ENCODE measurements at places on chromosomes 11 and 22.

- DNase-seq = no peak
Observed at GRCh38 chr11:12110714-12111548, 541 bp downstream of the MICAL2 start.

- DNase-seq = no peak
Observed at GRCh38 chr11:96961931-96962330, 572.1 kb downstream of the JRKL start.

DNA sequence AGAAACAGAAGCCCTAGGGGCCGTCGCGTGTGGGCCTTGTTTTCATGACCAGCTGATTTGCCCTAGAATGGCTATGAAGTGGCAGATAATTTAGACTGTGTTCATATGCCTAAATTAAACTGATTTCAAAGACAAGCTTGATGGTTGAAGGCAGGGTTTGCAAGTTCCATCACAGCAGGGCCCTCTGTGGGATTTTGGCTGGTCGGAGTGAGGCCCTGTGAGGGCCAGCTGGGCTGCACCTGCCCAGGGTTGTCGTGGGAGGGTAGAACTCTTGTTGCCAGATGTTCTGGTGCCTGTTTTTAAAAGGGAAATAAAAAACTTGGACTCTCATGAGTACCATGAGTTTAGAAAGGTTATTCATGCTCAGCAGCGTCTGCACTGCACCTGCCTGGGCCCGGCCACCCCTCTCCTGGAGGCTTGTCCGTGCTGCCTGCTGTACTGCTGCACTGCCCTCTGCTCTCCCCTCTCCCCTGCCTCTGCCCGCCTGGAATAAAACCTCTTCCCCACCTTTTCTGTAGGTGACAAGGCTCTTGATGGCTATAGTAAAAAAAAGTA lies 44.1 kb downstream of the AP2A2 start:
- DNase-seq = no peak

DNA sequence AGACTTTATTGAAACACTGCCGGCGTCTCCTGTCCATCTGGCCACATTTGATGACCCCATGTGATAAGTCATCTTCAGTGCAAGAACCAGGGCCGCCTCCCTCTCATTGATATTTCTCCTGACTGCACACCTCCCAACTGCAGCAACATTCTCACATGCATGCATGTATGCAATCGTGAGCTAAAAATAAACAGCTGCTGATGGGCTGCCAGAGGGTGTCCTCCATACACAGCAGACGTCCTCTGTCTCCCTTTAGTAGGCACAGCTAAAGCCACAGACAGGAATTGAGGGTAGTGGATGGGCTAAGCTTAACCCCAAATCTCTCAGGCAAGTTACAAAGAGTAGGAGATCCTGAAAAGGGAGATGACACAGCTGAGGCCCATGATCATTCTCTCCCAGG lies 106.7 kb upstream of the HSD17B12 start:
- DNase-seq = no peak

DNA sequence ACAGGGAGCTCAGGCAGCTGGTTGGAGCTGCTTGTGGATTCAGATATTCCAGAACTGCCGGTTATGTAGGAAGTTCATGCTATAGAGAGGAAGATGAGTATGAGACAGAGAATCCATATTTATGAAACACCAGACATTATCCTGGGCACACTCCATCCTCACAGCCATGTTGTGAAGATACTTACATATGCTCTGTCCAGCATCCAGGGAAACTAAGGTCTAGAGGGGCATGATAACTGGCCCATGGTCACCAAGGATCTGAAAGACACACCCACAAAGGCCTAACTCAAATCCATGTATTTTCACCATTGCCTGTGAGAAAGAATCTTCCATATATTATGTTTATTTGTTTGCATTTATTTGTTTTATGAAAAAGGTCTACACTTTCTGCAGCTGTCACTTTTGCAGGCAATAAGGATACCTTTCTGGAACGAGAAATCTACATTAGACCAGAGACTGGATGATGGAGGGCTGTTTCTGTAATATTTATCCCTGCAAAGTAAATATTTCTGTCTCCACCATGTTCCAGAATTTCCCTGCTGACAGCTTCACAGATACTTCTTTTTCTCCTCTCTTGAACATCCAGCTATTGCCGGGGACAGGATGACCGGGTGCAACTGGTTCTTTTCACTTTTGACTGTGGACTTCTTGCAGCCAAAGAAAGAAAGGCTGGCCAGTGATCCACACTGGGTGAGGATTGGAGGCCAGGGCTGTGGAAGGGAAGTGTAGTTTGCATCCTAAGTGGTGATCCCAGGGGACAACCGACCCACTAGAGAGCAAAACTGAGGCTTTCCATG lies 145.9 kb upstream of the NAV2 start:
- DNase-seq = no peak

GRCh38 chr11:79956061-79956460 lies 515.2 kb upstream of the TENM4 start:
- DNase-seq = no peak

GRCh38 chr11:111019451-111019850 lies 226.1 kb upstream of the POU2AF2 start:
- DNase-seq = no peak

DNA sequence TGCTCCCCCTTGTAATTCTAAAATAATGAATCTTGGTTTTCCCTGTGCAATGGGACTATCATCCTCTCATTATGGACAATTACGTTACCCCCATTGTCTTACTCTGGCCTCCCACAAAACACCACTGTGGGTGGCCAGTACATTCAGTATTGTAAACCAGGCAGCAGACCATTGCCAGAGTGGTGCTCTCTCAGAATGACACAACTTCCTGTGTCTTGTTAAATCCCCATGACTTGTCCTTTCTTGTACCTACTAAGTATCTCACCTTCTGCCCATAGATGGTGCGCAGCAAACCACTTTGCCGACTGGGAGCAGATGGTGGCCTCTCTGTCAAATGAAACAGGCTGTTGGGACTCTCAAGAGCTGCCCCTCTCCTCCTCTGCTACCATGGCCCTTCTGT lies 287.1 kb upstream of the RAG2 start:
- DNase-seq = no peak

GRCh38 chr11:92129811-92130210 lies 94.8 kb upstream of the FAT3 start:
- DNase-seq = no peak

DNA sequence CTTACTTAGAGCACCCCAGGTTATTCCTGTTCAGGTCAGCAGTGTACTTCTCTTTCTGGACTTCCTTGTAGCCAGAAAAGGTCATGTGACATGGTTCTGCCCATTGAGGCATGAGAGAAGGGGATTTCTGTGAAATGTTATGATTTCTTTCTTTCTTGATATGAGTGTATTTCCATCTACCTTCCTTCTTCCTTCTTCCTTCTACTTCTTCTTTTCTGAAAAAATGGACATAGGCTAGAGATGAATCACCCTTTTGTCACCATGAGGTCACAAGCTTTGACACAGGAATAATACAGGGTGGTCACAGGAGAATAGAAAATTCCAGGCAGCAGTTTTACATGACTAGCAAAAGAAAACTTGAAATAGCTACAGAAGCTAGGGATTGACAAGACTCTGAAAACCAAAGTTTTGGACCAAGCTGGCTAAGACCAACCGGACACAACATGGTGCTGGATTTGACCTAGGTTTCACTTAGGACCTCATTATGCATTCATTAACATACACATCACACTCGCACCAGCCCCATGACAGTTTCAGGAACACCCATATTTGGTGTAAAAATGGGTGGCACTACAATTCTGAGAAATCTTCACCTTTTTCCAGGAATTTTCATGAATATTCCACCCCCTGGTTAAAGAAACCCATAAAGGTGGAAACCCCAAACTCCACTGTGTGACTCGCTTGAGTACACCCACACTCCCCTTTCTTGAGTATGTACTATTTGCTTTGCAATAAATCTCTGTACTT lies 21.2 kb upstream of the MAP6 start:
- DNase-seq = no peak

- DNase-seq = peak; percentile 53
Observed at GRCh38 chr22:18024276-18024939, at the start of gene MICAL3. Gene MICAL3 (minus strand): TSS chr22:18024561. CDS start chr22:17906812, 117,749 bp downstream.

GRCh38 chr11:28259177-28259843 lies 151.1 kb downstream of the METTL15 start:
- DNase-seq = no peak

DNA sequence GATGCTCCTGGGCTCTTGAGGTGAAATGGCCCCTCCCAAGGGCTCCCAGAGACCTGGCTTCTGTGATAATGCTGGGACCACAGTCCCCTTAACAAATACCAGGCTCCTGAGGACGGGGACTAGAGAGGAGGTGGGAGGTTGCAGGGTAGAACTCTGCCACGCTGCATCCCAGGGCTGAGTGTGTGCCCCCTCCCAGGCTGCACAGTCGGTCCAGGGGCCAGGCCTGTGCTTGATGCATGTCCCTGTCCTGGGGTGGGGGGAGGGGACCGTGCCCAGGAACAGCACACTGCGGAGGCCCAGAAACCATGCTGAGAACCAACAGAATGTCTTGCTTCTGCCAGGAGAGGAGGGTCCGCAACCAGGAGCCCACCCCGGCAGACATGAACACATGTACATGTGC lies 9.3 kb downstream of the CSF2RB start:
- DNase-seq = no peak

DNA sequence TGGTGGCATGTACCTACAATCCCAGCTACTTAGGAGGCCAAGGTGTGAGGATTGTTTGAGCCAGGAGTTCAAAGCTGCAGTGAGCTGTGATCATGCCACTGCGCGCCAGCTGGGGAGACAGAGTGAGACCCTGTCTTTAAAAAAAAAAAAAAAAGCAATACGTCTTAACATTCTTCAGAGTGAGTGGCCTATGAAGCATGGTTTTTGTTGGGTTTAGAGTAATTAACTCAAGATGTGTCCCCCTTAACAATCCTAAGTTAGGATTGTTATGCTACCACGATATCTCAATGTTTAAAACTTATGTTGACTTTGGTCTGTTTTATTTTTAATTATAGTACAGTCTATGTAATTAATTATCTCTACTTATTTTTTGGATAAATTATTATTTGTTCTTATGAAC lies 156.1 kb downstream of the HIPK3 start:
- DNase-seq = no peak

- DNase-seq = no peak
Observed at GRCh38 chr22:24156141-24156912, 25.0 kb upstream of the SUSD2 start.

DNA sequence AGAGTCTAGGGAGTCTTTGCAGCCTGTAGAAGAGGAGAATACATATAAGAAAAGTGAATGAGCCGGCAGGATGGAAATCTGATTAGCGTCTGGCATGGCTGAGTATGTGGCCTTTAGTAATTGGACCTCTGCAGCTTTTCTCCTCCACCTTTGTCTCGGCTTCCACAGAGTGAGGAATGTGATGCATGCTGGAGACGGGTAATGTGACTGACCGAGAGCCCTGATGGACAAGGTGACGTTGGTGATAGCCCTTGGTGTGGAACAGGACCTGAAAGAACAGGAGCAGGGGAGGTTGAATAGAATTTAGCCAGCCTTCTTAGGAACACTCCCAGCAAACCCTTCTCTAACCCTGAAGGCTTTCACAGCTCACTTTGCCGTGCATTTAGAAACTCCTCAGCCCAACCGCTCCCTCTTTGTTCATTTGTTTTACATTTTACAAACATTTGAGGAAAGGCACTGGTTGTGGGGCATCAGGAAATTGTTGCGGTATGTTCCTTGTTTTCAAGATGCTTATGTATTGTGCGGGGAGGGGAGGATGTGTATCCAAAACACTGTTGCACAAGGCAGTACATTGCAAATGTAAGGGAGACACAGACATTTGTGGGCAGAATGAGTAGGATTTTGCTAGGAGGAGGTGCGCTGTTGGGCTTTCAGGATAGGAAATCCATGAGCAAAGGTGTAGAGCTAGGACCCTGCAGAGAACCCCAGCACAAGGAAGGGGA lies 6.9 kb downstream of the GTPBP1 start:
- no peak for DNase-seq

GRCh38 chr11:123841174-123841573 lies 35.0 kb upstream of the OR6M1 start:
- DNase-seq = no peak

DNA sequence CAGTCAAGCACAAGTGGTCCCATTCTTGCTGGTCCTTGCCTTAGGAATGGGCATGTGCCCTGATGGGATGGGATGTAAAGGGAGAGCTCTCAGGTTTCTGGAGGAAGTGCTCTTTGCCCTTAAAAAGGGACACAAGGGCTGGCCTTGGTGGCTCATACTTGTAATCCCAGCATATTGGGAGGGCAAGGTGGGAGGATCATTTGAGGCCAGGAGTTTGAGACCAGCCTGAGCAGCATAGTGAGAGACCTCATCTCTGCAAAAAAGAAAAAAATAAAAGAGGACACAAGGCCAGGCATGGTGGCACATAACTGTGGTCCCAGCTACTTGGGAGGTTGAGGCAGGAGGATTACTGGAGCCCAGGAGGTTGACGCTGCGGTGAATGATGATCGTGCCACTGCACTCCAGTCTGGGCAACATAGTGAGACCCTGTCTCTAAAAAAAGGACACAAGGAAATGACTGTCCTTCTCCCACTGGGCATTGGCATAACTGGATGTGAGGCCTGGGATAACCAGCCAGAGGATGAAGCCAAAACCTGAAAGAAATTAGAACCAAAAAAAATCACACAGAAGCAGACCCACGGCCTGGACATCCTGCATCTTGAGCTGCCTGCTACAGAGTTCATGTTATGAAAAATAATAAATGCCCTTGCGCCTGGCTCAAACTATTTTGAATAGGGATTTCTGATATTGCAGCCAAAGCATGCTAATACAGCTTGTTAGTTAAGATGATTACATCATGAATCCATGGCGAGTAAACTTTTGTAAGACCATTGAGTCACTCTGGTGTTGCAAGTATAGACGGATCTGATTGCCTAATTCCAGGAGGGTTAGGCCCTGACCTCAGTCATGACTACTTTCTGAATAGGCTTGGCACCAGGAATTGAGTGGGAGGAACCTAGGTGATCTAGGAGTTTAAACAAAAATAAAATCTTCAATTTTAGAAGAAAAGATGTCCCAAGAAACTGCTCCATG lies 12.9 kb upstream of the CRKL start:
- DNase-seq = no peak

DNA sequence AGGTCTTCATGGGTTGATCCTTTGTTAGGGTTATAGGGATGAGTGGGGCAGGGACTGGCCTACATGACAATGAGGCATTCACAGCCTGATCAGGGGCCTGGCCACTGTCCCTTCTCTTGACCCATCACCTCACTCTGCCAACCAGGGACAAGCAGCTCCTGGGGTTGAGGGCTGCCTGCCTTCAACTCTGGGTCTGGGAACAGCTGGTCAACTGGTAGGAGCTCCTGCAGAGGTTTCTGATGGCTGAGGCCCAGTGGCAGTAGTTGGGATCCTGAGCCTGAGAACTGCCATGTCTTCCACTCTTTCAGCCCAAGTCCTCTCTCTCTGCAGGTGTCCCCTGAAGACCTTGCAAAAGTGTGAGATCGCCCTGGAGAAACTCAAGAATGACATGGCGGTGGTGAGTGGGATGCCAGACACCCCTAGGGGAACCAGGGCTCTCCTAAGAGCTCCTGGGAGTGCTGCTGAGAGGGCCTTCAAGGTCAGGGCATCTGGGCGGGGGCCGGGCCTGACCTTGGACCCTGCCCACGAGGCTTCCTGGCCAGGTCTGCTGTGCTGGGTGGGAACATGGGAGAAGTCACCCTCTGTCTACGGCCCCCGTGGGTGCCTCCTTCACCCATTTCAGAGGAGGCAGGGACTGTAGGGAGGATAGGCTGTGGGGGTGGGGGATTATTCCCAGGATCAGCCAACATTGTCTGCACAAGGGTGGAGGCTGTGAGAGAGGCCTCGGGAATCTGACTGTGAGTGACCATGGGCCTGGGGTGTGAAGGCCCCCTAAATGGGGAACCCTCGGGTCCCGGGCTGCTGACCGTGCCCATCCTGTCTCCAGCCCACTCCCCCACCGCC lies 76.8 kb downstream of the MED15 start:
- DNase-seq = no peak
